ENCODE measurements at places on chromosomes 5 and 9. TPM values are rescaled to one million over a fixed set of nuclear protein-coding genes. Genes with fewer than 3 reads are reported as not detected.

GRCh38 chr5:108688485-108688884 is 59.2 kb upstream of the FER start:
- DNase-seq = no peak

DNA sequence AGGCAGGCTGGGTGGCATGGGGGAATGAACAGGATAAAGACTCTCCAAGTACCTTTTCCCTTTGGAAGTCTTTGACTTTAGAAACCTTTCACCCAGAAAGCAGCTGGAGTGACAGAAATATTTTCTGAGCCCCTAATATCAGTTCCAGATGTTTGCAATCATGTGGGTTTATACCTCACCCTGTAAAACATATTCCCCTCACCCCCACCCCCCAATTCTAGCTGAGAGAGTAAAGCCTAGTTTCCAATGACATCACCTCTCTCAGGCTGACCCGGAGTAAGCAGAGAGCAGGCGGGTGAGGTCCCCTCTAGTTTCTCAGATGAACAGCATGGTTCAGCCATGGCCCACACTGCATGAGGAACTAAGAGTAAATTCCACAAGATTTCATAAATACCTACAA is 82.9 kb upstream of the TRIM32 start:
- no peak for DNase-seq

GRCh38 chr9:121353241-121354061 is 16.6 kb downstream of the STOM start:
- no peak for DNase-seq

DNA sequence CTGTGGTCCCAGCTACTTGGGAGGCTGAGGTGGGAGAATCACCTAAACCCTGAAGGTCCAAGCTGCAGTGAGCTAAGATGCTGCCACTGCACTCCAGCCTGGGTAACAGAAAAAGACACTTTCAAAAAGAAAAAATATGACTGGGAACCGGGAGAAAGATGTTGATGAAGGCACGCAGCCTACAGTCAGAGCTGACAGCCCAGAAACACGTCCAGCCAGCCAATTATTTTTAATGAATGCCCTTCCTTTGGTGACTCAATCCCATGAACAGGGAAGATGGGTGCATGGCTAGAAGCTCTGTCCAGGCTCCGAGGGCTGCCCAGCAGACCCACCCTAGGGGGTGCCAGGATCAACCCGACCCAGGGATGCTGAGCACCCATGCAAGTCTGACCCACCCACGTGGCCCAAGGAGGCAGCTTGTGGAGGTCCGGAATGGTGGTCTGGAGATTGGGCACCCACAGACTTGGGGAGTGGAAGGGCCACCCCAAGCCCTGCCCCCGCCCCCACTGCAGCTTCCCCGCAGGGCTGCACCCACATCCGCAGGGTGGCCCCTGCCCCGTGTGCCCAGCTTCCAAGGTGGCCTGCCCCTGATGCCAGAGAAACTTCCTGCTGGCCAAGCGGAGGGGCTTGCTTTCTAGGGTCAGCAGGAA is 51.0 kb downstream of the ADAMTS2 start:
- DNase-seq = no peak

DNA sequence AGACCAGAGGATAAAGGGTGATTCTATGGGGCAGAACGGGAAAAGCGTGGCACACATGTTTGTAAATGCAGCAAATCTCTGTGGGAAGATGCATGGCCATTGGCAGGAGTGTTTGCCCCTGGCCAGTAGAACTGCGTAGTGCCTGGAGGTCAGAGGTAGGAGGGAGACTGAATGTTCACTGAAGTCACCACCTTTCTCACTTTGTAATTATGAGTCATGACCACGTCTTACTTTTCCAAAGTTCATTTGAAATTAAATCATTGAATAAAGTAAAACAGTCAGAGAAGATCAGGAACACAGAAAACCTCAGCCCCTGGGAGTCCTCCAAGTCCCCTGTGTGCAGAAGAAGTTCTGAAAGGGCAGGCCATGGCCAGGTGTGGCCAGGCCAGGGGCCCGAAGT is 4.6 kb downstream of the PTGES start:
- no peak for DNase-seq

TPPP gene
- 7.3 TPM for total RNA-seq
